Fibroblast of skin of back (primary cell): ENCODE measurements at places on chromosomes 6 and 20.

- DNase-seq: no peak
Measured at GRCh38 chr20:507006-507758, 36.4 kb downstream of the CSNK2A1 start.

DNA sequence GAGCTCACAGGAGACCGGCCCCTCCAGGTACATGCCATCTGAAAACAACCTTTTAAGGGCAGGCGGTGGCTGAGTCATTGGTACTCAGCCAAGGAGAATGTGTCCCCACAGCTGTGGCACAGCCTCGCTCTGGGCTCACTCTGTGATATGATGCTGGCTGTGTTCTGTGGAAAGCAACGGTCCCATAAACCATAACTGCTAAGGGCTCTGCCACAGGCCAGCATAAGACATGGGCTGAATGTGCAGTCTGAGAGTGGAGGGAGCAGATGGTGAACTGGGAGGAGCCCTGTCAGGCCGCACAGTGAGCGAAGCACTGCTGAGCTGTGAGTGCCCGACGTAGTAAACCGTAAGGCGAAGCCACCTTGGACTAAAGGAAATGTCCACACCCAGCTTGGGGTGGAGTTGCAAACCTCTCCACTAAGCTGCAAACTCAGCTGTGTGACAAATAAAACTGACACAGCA, 375.8 kb downstream of the THBS2 start:
- DNase-seq: no peak

GRCh38 chr6:70886661-70887060, 70.2 kb downstream of the B3GAT2 start:
- DNase-seq: no peak

DNA sequence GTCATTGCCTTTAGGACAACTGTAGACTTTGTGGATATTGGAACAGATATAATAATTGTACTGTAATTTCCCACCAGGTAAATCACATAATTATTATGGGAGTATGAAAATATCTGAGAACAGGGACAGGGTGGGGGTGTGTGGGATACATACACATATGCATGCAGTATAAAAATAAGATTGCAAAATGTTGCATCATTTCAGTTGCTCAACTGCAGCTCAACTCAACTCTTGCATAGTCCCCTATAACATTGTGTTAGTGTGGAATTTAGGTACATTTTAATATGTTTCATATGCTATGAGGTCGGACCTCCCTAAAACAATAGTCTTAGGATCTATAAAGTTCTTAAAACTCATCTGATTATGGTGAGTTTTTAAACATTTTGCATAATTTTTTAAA, 275.0 kb upstream of the FLRT3 start:
- DNase-seq: peak; percentile 35

- DNase-seq: no peak
Measured at GRCh38 chr6:63635215-63635587, 401 bp upstream of the PHF3 start.

DNA sequence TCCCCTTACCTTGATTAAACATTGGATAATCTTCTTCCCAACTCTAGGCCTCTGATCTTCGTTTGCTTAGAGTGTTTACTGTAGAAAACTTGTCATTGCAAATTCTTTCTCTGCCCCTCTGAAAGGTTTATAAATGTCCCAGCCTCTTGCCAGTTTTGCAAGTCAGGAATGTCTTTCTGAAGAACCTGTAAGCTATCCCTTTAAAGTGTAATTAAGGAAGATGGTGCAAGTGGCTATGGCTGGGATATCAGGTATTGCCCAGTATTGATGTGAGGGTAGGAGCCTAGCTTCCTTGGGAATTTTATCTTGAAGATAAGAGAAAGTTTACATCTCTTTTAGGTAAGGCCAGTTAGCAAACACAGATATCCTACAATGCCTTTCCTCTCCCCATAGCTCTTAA, 211.0 kb upstream of the RIMS1 start:
- no peak for DNase-seq

- no peak for DNase-seq
Measured at GRCh38 chr6:72976484-72976883, 248.8 kb downstream of the KHDC1L start.

DNA sequence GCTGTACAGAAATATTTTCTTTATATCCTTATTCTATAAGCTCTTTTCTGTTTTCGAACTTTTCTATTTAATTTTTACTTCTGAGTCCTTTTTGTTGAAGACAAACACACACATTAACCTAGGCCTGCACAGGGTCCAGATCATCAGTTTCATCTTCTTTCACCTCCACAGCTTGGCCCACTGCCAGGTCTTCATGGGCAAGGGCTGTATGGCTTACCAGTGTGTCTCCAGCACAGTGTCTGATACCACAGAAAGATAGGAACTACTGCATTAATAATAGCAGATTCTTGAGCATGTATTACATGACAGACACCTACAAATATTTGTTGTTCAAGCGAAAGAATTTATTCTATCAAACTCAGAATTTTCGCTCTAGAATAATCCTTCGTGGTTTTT, 24.4 kb downstream of the QKI start:
- no peak for DNase-seq

GRCh38 chr20:62134735-62135231, 8.4 kb downstream of the PSMA7 start:
- no peak for DNase-seq

DNA sequence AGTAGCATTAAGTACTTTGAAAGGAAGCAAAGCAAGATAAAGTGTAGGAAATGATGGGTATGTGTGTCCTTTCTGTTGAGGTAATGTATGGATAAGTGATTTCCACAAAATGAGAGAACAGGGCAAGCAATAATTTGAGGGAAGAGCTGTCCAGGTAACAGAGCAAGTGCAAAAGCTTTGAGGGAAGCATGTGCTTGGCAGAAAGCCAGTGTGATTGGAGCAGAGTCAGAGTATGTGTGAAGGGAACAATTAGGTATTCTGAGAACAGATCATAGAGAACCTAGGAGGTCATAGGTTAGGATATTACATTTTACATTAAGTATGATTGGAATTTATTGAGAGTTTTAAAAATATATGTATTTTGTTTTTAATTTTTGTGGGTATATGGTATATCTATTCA, 30.2 kb upstream of the MAN1A1 start:
- no peak for DNase-seq

DNA sequence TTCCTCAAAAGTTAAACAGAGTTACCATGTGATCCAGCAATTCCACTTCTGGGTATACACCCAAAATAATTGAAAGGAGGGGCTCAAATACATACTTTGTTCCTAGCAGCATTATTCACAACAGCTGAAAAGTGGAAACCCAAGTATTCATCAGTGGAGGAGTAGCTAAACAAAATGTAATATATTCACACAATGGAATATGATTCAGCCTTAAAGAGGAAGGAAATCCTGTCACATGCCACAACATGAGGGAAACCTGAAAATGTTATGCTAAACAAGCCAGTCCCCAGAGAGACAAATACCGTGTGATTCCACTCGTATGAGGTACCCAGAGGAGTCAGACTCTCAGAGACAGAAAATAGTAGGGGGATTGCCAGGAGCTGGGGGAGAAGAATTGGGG, 44.5 kb downstream of the PXDC1 start:
- peak; percentile 15 for DNase-seq

GRCh38 chr20:41413169-41413568, 46.6 kb upstream of the EMILIN3 start:
- DNase-seq: no peak

GRCh38 chr20:30816182-30816645, 441.2 kb upstream of the DEFB115 start:
- DNase-seq: peak; percentile 33

DNA sequence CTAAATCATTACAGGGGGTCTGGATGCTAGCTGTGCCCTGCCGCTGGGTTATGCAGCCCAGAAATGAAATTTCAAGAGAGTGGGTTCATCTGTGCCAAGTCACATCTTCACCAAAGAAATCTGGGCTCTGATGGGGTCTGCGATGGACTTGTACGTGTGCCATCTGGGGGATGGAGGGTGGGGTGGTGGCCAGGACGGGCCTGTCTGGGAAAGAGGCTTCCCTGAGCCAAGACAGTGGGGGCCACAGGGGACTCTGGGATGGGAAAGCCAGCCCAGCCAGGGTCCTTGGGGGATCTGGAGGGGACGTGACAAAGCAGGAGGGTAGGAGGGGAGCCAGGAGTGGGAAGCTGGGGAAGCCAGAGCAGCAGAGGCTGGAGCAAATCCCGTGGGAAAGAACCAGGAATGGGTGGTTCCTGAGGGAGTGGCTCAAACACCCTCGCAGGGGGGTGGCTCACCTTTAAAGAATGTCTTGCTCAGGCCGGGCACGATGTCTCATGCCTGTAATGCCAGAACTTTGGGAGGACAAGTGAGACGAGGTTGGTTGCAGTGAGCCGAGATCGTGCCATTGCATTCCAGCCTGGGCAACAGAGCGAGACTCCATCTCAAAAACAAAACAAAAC, 36.3 kb upstream of the SULF2 start:
- DNase-seq: peak; percentile 49

DNA sequence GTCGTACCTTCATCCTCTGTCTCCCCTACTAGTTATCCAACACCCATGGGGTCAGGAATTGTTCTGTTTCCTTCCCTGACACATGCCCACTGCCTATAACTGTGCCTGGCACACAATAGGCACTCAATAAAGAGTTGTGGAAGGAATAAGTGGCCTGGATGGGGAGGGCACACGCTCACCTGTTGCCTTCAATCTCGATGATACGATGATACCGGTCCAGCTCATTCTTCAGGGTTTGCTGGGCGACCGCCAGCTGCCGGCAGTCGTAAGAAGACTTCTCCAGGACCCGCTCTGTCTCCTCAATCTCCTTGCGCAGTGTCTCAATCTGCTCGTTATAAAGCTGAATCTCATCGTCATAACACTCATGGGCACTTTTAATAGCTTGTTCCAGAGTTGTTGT, 32.5 kb downstream of the BFSP1 start:
- DNase-seq: no peak
